ENCODE measurements at places on chromosomes 2 and 18.
A peak's percentile ranks its signal among the peaks of the same experiment; 100 is the strongest.

DNA sequence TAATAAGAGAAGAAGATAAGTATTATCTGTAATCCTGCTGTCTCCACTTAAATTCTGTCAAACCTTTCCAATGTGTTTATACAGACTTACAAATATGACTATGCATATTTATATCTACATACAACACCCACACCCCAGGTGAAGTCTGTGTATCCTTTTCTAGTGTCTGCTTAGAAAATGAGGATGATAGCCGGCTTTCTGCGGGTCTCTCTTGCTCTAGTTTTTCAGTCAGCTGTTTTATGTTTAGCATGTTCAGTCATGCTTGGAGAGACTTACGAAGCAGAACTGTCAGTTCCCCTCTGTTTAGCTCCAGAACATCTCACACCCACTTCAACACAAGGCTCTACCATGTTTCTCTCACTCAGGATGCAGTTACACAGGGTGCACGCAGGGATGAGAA lies 137.3 kb upstream of the NFATC1 start:
- DNase-seq: no peak

DNA sequence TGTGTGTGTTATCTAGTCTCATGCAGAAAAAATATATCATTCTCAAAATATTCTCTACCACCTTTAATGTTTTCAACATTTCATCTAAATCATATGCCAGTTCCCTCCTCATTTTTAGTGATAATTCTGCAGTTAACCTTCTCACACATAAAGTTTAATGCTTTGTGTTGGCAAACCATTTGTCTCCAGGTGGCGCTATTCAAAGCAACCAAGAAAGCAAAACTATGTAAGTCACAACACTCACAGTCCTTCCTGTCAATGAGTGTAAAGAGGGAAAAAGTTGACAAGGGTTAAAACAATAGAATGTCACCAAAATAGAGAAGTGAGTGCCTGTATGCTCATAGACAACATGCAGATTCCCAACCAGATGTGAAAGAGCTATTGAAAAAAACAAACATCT lies 961.6 kb upstream of the LRRTM1 start:
- no peak for DNase-seq

GRCh38 chr2:99949963-99950362 lies 192.4 kb downstream of the AFF3 start:
- no peak for DNase-seq

- peak; percentile 53 for DNase-seq
Measured at GRCh38 chr2:128422571-128422970, 103.9 kb upstream of the HS6ST1 start.

- no peak for DNase-seq
Measured at GRCh38 chr2:106843910-106844250, 42.1 kb downstream of the ST6GAL2 start.

- no peak for DNase-seq
Measured at GRCh38 chr2:239376942-239377531, 23.8 kb downstream of the HDAC4 start.

- no peak for DNase-seq
Measured at GRCh38 chr2:26435106-26435505, 33.4 kb downstream of the DRC1 start.

DNA sequence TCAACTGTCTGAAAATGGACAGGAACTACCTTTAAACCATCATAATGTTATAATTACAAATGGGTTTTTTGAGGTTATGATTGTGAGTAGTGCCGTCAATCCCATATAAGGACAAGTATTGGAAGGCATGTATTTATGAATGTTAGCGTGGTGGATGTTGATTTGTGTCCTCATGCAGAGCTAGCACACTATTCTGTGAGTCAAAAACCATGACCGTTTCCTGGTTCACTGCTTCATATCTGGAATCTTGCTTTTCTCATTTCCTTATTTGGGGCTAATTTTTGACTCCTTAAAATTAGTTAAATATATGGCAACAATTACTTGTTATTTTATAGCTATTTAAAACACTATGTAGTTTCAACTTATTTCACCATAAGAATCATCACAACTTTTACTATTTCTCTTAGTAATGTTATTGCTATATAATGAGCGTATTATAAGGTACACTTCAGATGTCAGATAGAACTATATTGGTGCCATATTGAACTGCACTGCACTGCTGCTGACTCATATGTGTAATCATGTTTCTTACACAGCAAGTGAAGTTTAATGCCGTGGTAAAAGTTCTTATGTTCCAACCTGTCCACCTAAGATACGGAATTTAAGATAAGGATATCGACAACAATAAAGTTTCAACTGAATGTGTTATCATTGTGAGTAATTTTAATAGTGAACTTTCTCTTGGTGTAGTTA lies 192.8 kb downstream of the PTGR3 start:
- no peak for DNase-seq

DNA sequence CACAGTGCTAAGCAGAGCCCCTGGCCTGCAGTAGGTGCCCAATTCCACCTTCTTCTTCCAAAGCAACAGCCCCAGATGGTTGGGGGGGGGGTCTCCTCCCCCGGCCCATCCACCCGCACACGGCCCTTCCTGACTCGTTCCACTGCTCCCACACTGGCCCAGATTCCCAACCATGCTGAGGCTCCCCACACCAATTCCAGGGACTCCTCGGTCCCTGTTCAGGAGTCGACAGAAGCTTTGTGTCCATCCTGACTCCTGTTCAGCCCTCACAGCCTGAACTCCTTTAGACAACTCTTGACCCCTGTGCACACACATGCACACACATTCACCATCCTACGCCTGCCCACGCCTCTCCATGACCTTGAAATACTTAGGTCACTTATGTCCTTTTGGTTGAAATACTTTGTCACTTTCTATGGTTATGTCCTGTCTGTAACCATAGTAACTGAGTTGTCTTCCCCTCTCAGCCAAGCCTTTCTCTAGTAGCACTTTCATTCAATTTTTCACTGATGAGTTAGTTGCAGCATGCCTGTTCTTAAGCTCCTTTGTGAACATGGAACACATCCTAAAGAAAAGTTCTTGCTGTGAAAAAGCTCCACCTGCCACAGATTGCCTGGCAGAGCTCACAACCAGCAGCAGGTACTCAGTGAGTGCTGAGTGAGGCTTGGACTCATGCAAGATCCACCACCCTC lies 225.8 kb downstream of the SEPTIN10 start:
- DNase-seq: no peak

DNA sequence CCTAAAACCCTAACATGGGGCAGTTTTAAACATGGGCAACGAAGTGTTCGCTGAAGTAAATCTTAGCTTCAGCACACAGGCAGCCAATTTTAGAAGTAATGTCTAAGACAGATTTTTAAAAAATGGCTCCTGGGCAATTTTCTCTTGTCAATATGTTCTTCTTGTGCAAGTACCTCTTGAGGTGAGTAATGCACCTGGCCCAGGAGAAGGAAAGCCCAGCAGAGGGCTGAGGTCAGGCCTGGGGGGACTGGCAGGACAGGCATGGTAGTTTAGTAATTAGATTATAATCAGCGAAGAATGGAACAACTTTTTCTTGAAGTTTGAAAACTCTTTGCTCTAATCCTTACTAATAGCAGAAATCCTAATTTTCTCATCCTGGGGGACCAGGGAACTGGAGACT lies 77.6 kb downstream of the SPRED2 start:
- no peak for DNase-seq

GRCh38 chr18:70334728-70335329 lies 46.0 kb downstream of the SOCS6 start:
- peak; percentile 67 for DNase-seq

- no peak for DNase-seq
Measured at GRCh38 chr2:20198001-20198400, 26.9 kb downstream of the SDC1 start.

GRCh38 chr2:205797866-205798265 lies 115.6 kb downstream of the NRP2 start:
- no peak for DNase-seq

DNA sequence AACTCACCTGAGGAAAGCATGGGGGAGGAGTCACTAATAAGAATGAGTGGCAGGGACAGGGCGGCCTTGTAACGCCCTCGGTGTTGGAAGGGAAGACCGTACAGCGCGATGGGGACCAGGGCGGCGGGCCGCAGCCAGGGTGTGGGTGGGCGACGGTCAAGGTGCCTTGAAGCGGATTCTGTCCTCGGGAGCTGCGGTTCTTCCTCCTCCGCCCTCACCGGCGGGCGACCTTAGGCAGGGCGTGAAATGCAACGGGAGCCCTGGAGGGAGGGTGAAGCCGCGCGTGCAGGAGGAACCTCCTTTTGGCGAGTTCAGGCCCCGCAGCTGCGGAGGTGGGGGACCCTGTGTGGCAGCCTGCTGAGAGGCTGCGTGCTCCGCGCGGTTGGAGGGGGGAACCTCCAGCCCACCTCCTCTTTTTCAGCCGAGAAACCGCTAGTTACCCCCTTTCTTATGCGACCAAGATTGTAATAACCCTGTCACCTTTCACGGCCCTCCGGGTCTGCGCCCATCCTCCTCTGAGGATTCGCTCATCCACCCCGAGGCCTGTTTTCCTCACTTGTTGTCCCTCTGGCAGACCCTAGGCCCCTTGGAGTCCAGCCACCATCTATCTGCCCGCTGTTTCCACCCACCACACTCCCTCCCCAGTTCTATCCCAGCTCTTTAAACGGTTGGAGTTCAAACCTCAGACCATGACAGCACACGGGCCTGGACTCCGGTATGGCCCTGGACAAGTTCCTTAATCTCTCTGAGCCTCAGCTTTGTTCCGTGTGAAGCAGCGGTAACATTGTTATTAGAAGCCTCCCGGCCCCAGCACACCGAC lies 823 bp upstream of the RNU2-63P start:
- no peak for DNase-seq

DNA sequence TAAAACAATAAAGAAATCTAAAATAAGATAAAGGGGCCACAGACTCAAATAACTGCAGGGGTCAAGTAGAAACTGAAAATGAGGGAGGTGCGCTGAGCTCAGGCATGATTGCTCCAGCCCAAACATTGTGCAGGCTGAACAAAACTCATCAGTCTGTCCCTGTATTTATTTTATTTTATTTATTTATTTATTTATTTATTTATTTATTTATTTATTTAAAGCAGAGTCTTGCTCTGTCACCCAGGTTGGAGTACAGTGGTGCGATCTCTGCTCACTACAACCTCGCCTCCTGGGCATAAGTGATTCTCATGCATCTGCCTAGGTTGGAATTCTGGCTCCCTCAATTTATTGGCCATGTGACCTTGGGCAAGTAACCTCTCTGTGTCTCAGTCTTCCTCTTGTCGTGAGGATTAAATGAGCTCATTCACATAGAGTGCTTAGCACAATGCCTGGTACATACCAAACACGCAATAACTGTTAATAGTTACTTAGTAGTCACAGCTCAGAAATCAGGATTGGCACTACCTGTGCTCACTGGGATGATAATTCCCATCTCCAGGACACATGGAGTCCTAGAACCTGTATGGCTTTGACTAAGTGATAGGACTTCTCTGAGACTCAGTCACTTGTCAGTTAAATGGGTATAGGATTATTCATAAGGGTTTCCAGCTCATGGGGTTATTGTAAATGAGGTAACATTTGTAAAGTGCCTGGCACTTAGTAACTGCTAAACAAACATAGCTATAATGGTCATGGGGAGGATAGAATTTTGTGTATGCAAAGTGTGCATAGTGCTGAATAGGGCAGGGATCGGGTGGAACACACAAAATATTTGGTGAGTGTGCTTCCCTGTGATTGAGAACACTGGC lies 6.0 kb downstream of the SPEG start:
- DNase-seq: no peak

- DNase-seq: peak; percentile 43
Measured at GRCh38 chr2:146721486-146721885, 1123.3 kb upstream of the ACVR2A start.

DNA sequence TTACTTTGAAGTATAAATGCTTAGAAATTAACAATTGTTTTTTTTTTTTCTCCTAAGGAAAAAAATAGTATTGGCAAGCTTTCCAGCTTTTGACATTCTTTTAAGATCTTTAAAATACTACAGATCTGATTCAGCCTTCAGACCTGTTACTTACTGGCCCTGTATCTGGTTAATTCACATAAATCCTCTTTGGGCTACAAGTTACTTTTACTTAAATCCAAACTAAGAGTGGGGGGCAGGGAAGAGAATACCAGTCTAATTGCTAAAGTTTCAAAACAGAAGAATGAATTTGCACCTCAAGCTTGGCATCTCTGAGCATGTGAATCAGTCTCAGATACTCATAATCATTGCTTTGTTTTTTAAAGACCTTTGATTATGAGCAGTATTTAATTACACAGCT lies 386.3 kb downstream of the PARD3B start:
- no peak for DNase-seq

GRCh38 chr2:191103774-191104173 lies 47.0 kb downstream of the STAT4 start:
- DNase-seq: no peak

DNA sequence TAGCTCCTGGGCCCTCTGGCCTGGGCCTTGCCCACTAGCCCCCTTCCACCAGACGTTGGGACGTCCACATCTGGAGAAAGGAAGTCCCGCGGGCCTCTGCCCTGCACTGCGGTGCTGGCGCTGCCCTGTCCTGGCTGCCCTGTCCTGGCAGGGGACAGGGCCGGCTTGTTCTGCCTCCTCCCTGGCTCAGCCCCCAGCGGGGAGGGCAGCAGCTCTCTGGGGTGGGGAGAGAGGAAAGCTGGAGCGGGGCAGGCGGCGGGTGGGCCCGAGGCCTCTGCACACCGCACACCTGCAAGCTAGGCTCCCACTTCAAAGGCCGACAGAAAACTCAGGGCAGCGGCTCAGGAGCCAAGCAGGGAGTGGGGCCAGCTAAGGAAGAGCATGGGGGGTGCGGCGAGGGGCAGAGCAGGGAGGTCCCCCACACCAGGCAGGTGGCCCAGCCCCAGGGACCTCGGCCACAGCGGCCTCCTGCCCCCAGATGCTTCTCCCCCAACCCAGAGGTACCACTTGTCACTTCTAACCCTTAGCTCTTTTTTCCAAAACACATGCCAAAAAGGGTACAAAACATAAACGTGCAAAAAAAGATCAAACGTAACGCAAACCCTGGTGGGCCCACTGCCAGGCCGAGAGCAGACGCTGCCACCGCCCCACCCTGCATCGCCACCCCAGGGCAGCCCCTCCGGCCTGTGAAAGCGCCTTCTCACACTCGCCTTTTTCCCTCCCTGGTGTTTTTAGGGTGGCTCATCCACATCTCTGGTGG lies 13.5 kb downstream of the SNED1 start:
- no peak for DNase-seq

GRCh38 chr2:140186313-140186712 lies 1406.1 kb upstream of the NXPH2 start:
- DNase-seq: no peak

DNA sequence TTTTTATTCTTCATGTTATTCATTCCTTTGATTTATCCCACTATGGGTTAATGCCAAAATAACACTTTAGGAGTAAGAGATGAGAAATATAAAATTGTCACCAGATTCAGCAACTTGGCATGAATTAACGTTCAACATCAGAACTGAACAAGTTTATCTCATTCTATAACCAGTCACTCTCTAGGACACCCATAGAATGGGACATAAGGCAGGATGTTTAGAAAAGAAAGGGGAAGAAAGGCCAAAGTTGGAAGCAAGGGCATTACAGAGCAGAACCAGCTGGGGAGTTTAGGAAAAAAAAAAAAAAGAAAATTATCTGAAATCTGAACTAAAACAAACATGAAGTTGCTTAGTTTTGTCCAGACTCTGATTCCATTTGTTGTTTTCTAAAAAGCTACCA lies 211.0 kb downstream of the PMAIP1 start:
- DNase-seq: no peak

Measured in epithelial cell of prostate (primary cell).